Caco-2 (cell line): ENCODE measurements at places on chromosomes 7 and 10. TPM values are rescaled to one million over a fixed set of nuclear protein-coding genes. Genes with fewer than 3 reads are reported as not detected.

Gene MMP21
- not detected in 2 replicates for total RNA-seq

- DNase-seq = no peak
Measured at GRCh38 chr10:88116481-88116880, 253.1 kb downstream of the PTEN start.

DNA sequence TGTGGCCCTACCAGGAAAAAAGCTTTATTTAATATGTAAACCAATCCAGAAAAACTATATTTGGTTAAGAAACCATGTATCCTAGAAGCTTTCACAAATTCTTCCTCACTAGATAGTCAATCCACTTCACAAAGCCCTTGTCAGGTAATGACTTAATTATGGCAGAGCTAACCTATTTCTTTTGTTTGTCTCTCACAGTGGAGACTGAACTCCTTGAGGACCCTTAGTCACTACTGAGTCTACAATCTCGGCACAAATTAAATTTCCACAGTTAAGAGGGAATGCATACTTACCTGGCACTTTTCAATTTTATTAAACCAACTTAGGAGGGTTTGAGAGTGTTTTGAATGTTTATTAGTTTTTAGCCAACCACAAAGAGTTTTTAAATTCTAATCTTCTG lies 23.0 kb downstream of the WAPL start:
- DNase-seq = no peak

DNA sequence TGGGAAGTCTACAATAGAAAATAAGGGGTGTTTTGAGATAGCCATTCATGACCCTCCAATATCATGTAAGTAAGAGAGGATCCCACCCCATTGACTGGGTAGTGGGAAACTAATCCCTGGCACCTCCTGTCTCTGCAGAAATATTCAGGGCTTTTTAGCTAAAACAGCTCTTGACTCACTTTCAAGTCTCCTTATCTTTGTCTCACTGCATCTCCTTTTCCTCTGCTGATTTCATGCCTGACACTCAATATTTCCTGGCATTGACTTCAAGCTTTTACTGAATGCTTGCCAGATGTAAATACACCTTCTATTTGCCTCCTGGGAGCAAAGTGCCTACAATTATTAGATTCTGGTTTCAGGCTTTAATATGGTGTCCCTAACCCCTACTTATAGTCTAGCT lies 57.1 kb downstream of the CHRM2 start:
- no peak for DNase-seq

- peak; percentile 80 for DNase-seq
Measured at GRCh38 chr10:80535671-80536360, 1.9 kb upstream of the SH2D4B start.
